ENCODE measurements at places on chromosomes 5 and 9.

GRCh38 chr5:154861946-154862345 is 3.5 kb downstream of the CNOT8 start:
- DNase-seq, result no peak

DNA sequence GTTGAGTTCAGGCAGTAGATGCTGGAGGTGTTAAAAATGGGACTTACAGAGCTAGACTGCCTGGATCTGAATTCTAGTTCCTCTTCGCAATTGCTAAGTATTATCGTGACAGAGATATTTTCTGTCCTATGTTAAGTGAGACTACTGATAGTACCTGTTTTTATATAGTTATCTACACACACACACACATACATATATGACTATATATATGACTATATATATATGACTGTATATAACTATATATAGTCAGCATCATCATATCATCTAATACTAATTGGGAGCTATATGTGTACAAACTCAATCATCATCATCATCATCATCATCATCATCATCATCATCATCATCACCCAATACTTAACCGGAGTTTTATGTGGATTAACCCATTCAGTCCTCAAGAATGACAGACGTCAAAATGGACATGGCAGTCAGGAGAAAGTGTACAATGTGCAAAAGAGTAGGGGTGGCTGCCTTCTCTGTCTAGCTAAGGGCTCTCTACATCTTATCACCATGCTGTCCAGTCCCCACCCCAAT is 7.3 kb downstream of the PIK3R1 start:
- DNase-seq, result no peak

DNA sequence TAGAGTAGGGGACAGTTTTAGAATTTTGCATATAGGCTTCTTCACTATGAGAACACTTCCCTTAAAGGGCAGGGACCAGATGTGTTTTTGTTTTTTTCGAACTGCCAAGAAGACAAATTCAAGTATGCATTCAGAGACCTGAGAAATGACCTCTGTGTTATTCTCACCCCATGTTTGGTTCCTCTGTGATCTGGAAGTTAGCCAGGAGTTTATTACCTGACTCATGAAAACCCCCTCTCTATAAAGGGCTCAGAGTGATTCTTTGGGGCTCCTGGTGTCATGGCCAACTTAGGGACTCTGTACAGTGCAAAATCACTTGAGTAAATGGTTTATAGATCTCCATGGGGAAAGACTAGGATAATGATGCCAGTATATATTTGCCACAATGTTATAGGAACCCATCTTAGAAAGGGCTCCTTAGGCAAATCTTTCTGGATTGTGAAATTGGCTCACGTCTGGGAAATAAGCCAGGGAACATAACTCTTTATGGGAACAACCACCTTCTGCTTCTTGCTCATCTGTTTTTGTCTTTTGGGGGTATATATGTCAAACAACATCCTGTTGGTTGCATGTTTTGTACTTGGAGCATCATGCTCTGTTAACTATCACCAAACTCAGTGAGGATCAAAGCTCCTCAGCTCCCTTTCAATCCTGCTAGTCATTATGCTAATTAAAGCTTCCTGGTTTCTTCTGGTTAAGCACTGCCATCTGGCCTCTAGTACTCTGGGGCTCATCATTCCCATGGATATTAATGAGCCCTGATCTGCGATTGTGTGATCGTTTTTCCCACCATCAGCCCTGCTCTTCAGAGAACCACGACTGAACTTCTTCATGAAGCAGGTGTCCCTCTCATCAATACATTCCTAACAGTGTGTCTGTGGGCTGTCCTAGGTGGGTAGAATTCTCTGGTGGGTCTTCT is 173.4 kb upstream of the CDH12 start:
- DNase-seq, result no peak

DNA sequence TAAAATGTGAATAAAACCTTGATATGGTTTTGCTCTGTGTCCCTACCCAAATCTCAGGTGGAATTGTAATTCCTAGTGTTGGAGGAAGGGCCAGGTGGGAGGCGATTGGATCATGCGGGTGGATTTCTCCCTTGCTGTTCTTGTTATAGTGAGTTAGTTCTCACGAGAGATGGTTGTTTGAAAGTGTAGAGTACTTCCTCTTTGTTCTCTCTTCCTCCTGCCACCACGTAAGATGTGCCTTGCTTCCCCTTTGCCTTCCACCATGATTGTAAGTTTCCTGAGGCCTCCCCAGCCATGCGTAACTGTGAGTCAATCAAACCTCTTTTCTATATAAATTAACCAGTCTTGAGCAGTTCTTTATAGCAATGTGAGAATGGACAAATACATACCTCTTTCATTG is 34.9 kb downstream of the TARS1 start:
- DNase-seq, result no peak

- DNase-seq, result no peak
These were observed at the start of gene PCDHA2 for GRCh38 chr5:140794595-140795258. TSS of gene PCDHA2 (plus strand) at chr5:140794852.

- DNase-seq, result no peak
These were observed 273.5 kb upstream of the ST8SIA4 start for GRCh38 chr5:101176605-101177004.

DNA sequence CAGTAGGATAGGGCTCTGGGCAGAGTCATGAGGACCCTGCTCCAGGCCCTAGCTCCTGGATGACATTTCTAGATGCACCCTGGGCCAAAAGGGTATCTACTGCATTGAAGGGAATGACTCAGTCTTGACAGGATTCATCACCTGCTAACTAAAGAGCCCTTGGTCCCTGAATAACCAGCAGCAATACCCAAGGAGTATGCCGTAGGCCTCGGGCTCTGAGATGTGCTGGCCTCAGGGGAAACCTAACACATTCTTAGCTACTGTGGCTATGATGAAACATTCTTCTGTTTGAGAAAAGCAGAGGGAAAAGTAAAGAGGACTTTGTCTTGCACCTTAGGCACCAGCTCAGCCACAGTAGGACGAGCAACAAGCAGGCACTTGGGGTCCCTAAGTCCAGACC is 89.5 kb upstream of the SLC1A1 start:
- no peak for DNase-seq

GRCh38 chr9:77805810-77806209 is 157.7 kb upstream of the GNA14 start:
- no peak for DNase-seq

DNA sequence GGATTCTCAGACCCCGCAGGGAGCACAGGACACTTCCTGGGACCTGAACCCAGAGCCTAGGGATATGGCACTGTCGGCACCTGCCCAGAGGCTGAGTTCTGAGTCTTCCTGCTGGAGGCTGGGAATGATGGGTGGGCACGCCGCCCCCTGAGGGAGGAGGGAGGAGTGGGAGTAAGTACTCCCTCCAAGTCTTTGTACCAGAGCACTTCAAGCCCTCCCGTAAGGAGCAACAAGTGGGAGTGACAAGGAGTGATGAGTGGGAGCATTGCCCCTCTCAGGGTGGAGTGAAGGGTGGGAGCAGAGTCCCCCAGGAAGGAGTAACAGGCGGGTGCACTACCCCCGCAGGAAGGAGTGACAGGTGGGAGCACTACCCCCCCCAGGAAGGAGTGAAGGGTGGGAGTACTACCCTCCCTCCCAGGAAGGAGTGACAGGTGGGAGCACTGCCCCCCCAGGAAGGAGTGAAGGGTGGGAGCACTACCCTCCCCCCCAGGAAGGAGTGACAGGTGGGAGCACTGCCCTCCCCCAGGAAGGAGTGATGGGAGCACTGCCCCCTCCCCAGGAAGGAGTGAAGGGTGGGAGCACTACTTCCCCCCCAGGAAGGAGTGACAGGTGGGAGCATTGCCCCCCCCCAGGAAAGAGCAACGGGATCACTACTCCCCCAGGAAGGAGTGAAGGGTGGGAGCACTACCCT is 100.1 kb downstream of the CACNA1B start:
- DNase-seq, result no peak

DNA sequence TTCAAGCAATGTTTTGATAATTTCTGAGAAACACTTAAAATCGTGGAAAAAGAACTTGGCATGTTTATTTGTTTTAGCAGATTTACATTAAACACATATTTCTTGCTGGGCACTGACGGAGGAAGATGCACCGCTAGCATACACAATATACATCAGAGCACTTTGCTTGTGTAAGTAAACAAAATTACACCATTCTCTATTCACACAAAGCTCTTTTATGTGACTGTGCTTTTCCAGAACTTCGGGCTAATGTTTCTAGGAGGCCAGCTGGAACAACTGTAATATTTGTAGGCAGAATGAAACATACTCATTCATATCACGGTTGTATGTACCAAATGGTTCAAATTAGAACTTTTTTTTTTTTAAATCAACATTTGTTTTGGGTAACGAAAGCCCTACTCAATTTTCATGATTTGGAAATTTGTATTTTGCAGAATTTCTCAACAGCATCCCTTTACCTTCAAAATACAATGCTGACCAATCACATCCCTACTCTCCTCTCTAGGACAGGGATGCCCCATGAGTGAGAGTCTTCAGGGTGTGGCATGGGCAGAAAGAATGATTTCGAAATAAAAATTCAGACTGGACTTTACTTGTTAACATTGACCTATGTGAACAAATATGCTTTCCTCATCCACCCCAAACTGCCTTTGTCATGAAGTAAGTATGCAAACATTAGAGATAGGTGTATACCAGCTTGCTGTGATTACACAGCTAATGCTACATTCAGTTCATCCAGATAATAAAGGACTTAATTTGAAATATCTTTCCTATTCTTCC is 425.1 kb downstream of the BNC2 start:
- DNase-seq, result no peak

GRCh38 chr9:5455181-5455580 is 4.8 kb downstream of the CD274 start:
- no peak for DNase-seq

DNA sequence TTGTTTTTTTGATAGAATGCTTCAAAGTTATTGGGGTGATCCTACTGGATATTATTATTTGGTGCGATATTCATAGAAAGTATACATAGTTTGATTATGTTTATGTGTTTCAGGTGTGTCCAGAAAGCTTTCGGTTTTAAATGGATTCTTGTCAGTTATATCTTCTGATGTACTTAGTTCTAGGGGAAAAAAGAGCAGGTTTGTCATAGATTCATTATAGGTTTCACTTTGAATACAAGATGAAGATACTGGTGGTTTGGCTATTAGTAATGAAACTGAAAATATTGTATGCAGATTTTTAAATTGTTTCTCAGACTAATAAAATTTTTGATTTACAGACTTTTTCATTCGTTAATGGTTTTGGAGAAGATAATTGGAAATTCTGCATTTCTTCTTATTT is 98.9 kb downstream of the MAN2A1 start:
- no peak for DNase-seq

GRCh38 chr9:109779711-109780452 is at the start of gene PALM2AKAP2:
TSS of gene PALM2AKAP2 (plus strand) at chr9:109780198. CDS start at chr9:109780489, 291 bp downstream.
- DNase-seq, result no peak

- no peak for DNase-seq
These were observed 1.1 kb upstream of the TNFAIP8 start for GRCh38 chr5:119354537-119355243.

- no peak for DNase-seq
These were observed 102.8 kb upstream of the CDKN2B start for GRCh38 chr9:22111954-22112247.

DNA sequence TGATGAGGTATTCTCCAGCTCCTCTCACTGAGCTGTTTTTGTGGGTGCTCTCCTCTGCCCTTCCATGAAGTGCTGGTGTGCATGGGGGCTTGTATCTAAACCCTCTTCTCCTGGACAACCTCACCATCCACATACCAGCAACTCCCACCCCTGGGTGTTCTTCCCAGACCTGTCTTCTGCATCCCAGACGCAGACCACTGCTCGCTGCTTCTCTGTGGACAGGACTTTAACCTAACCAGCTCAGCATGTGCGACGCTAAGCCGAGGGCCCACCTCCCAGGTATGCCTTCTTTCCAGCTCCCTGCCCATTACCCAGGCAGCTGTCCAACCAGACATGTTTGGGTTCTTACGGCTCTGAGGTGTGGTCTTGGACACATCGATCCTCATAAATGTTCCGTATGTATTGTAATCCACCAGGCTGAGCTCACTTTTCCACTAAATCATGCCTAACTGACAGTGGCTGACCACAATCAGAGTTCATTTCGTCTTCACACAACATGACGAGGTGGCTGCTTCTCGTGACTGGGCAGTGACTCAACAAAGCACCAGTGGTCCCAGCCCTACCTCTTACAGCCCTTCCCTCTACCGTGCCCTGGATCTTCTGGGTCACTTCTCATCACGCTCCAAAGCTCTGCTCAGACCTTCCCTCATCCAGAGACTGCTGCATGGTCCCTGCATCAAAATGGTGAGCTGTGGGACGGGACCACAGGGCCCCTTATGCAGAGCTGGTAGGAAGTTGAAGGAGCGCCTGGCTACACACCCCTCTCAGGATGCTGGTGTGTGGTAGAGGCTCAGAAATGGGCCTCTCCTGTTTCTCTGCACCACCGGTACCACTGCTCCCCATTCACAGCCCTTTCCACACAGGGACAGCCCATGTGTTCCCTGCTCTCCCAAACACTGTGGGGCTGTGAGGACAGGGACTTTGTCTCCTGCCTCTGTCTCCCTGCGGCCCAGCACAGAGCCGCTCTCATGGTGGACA is 9.6 kb upstream of the PTGES2 start:
- no peak for DNase-seq

GRCh38 chr9:128161215-128161902 is 1.3 kb downstream of the BBLN start:
- DNase-seq, result no peak

- no peak for DNase-seq
These were observed 18.3 kb upstream of the OSMR start for GRCh38 chr5:38827525-38827924.

DNA sequence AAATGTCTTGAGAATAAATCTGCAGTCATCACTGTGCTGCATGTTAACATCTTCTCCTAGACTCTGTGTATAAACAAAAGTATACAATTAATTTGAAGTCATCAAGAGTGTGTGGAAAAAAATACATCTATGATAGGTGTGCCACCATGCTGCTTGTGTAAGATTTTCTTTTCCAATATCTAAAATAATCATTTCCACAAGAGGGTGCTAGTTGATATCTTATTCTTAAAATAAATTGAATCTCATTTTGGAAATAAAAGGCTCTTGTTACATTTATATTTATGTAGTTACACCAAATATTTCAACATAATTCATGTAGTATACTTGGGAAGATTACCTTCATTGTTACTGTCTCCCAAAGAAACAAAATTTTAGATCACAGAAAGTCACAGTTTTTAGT is 14.1 kb upstream of the MOCS2 start:
- DNase-seq, result no peak

- DNase-seq, result no peak
These were observed 73.3 kb downstream of the MYO10 start for GRCh38 chr5:16862777-16863176.

DNA sequence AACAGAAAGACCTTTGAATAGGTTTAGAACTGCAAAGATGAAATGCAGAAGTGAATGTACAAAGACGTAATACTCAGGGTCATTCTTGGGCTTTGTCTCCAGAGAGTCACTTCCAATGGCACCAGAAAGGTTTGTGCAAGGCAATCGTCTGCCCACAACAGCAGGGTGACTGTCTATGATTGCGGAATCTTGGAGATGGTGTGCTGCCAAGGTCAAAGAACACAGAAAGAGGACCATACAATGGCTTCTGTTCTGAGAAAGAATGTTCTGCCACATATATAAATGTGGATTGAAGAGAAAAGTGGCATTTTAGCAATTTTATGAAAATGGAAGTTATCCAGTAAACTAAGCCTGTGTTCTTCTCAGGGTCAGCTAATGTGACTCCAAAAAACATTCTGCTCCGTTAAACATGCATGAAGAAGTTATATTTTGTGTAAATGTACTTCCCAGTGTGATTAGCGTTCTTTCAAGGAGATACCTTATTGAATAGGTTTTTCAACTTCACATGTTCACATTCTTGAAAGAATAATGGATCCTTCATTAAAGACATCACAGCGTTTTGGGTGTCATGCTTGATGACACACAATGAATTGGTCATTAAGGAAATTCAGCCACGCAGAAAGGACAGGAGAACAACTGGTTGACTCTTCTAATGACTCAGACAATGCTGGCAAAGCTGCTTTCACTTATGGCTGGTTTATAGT is 73.4 kb upstream of the CDH6 start:
- no peak for DNase-seq

Measured in esophagus squamous epithelium (tissue), 5 donors.